Naive thymus-derived CD4-positive, alpha-beta T cell (primary cell): ENCODE measurements at places on chromosomes 2 and 18. TPM values are rescaled to one million over a fixed set of nuclear protein-coding genes. Genes with fewer than 3 reads are reported as not detected.

DNA sequence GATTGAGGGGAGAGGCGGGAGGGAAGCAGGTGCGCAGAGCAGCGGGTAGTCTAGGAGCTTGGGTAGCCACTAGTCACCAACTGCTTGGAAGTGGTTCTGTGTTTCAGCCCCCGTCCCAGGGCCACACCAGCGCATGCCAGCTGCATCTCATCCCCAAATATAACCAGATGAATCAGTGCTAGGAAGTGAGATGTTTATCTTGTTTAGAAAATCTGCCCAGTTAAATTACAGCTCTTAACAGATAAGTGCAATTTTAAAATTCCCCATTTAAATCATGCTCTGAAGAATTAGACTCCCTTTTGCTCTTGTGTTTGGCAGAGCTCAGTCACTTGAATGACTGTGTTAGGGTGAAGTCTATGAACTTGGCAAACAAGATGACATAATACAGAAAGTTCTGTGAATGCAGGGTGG is 193.8 kb downstream of the SEPTIN10 start:
- no peak for DNase-seq

GRCh38 chr2:194102546-194102945 is 1554.5 kb upstream of the SLC39A10 start:
- DNase-seq, result no peak

- DNase-seq, result no peak
Observed at GRCh38 chr2:188292348-188293239, 920 bp downstream of the GULP1 start.

The GCKR gene
- total RNA-seq, result not detected

The KCNJ13 gene
- total RNA-seq, result not detected
